ENCODE measurements at places on chromosomes 1 and 21.

- no peak for DNase-seq
These were observed 108.6 kb upstream of the CSF3R start for GRCh38 chr1:36591278-36591677.

GRCh38 chr1:221907166-221907932 lies 165.5 kb upstream of the DUSP10 start:
- no peak for DNase-seq

DNA sequence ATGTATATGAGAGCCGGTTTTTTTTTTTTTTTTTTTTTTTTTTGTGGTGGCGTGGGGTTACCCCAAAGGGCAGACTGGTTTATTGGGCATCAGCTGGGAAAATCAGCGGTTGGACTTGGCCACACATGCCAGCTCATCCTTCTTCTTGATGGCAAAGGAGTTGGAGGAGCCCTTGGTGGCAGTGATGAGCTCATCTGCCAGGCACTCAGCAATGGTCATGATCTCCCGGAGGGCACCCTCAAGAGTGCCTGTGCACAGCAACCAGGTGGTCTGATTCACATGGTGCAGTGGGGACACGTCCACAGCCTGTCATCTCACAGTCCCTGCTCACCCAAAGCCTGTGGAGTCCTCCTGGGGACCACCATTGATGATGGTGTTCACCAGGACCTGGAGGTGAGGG lies 62.0 kb downstream of the MRPS6 start:
- no peak for DNase-seq

DNA sequence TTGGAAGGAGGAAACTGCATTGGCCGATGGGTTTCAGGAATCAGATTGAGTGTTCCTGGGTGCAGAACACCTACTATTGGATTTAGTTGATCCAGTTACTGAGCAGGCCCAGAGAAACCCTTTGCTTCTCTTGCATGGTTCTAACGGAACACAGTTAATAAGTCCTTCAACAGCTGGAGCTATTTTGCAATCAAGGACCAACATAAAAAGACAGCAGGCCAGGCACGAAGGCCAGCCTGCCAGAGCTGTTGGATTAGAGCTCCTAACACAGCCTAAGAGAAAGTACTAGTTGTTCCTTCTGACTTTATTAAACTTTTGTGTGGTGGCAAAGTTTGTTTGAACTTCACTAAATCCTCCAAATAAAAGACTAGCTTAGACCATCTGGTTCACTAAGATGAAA lies 148.0 kb upstream of the LMO4 start:
- no peak for DNase-seq

DNA sequence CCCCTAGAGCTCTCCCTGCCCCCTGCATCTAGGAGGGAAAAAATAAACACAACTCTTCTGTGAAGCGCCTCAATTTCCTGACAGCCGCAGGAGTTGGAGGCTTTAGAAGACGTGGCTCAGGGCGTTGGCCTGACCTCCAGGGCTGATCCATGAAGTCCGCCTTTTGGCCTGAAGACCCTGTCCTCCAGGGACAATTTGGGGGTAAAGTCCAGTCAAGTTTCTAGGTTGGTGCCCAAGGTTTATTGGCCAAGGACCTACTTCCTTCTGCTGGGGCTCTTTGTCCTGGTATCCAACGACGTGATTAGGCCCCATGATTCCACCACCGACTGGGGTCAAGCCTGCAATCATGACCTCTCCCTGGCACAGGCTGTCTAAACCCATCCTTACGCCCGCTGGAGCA lies 54.9 kb downstream of the PTPRF start:
- DNase-seq = no peak

GRCh38 chr1:208110296-208110695 lies 133.9 kb downstream of the PLXNA2 start:
- no peak for DNase-seq

Measured in caudate nucleus (tissue), 63 donors.